Dermis lymphatic vessel endothelial cell (primary cell): ENCODE measurements at places on chromosomes 5 and 9. TPM values are rescaled to one million over a fixed set of nuclear protein-coding genes. Genes with fewer than 3 reads are reported as not detected.

The ANKRD34B gene
- total RNA-seq = under 0.01 TPM in 1 of 2 replicates, not detected in the other

The SLC28A3 gene
- under 0.01 TPM in 1 of 2 replicates, not detected in the other for total RNA-seq

The NUTM2F gene
- not detected in 2 replicates for total RNA-seq

The IFNA8 gene
- total RNA-seq = not detected in 2 replicates

The PCDHA13 gene
- total RNA-seq = 0.09 TPM in 1 of 2 replicates, not detected in the other

The GZMA gene
- 0.33 TPM in 1 of 2 replicates, not detected in the other for total RNA-seq

The PCDHB15 gene
- 0.43 and 0.86 TPM in 2 replicates for total RNA-seq

The NDFIP1 gene
- 33.2 and 43.3 TPM in 2 replicates for total RNA-seq

The CCL27 gene
- total RNA-seq = not detected in 2 replicates

The TMEM174 gene
- not detected in 2 replicates for total RNA-seq

The EFNA5 gene
- total RNA-seq = 137 and 184 TPM in 2 replicates

The FAM200C gene
- 1.6 and 3.2 TPM in 2 replicates for total RNA-seq

The ADRB2 gene
- total RNA-seq = 13.0 and 17.3 TPM in 2 replicates

The FSTL4 gene
- total RNA-seq = 0.17 and 0.33 TPM in 2 replicates

The POU5F2 gene
- total RNA-seq = 0.33 and 0.43 TPM in 2 replicates

The OR1J4 gene
- total RNA-seq = not detected in 2 replicates

The ANXA2R gene
- total RNA-seq = 10.5 and 15.2 TPM in 2 replicates

The ADAMTS13 gene
- total RNA-seq = 0.52 and 0.65 TPM in 2 replicates

The ADAMTS6 gene
- 46.9 and 47.2 TPM in 2 replicates for total RNA-seq

The TSSK1B gene
- total RNA-seq = not detected in 2 replicates

The GABRG2 gene
- total RNA-seq = not detected in 2 replicates

The EGR1 gene
- total RNA-seq = 2.7 and 3.4 TPM in 2 replicates

The NR5A1 gene
- not detected in 2 replicates for total RNA-seq

The COL5A1 gene
- 0.95 and 3.9 TPM in 2 replicates for total RNA-seq

The DOCK8 gene
- 5.5 and 9.4 TPM in 2 replicates for total RNA-seq
